Activated CD4-positive, alpha-beta T cell treated with anti-CD3 and anti-CD28 coated beads, Interleukin-2, amount 10 ng/mL, durations not matched to agents 24 days and 14 days (primary cell): ENCODE measurements at places on chromosomes 7 and 10. TPM values are rescaled to one million over a fixed set of nuclear protein-coding genes. Genes with fewer than 3 reads are reported as not detected.

SDK1 gene
- total RNA-seq, result 0.14 and 0.16 TPM in 2 replicates

TRIM74 gene
- 0.33 and 2.1 TPM in 2 replicates for total RNA-seq

CHST15 gene
- 0.16 and 0.36 TPM in 2 replicates for total RNA-seq

CUZD1 gene
- 3.1 and 3.7 TPM in 2 replicates for total RNA-seq

SERPINE1 gene
- 0.33 and 0.45 TPM in 2 replicates for total RNA-seq

ODAD2 gene
- not detected in 2 replicates for total RNA-seq

ERLIN1 gene
- total RNA-seq, result 20.2 TPM in 2 replicates

TMEM178B gene
- 0.52 and 0.68 TPM in 2 replicates for total RNA-seq

IL15RA gene
- 24.4 and 25.5 TPM in 2 replicates for total RNA-seq

FGFR2 gene
- total RNA-seq, result not detected in 2 replicates

CASTOR2 gene
- total RNA-seq, result 4.8 and 5.3 TPM in 2 replicates

ZNF467 gene
- 0.21 TPM in 1 of 2 replicates, not detected in the other for total RNA-seq

HIF1AN gene
- total RNA-seq, result 47.4 and 51.3 TPM in 2 replicates

MALRD1 gene
- not detected in 2 replicates for total RNA-seq

IDE gene
- 47.9 and 50.2 TPM in 2 replicates for total RNA-seq

ACHE gene
- total RNA-seq, result not detected in 2 replicates

CALHM3 gene
- total RNA-seq, result not detected in 2 replicates

DRGX gene
- 0.09 TPM in 1 of 2 replicates, not detected in the other for total RNA-seq

HOGA1 gene
- total RNA-seq, result not detected in 2 replicates

GATA3 gene
- 79.7 and 81.0 TPM in 2 replicates for total RNA-seq

CNNM1 gene
- total RNA-seq, result 0.28 and 0.44 TPM in 2 replicates

IFIT1 gene
- 0.58 and 1.0 TPM in 2 replicates for total RNA-seq

VIPR2 gene
- total RNA-seq, result 1.6 and 1.7 TPM in 2 replicates

LSM8 gene
- total RNA-seq, result 49.4 and 59.9 TPM in 2 replicates

STEAP4 gene
- total RNA-seq, result 0.52 and 0.58 TPM in 2 replicates

PITRM1 gene
- 79.6 and 83.4 TPM in 2 replicates for total RNA-seq

SEM1 gene
- 41.5 and 43.8 TPM in 2 replicates for total RNA-seq

AKR1C4 gene
- total RNA-seq, result not detected in 2 replicates

GPR26 gene
- total RNA-seq, result not detected in 2 replicates
